Panc1 (cell line): ENCODE measurements at places on chromosomes 6 and 20. TPM values are rescaled to one million over a fixed set of nuclear protein-coding genes. Genes with fewer than 3 reads are reported as not detected.

Gene TINAG
- not detected for total RNA-seq

Gene CDSN
- not detected for total RNA-seq

Gene BEND3
- total RNA-seq, result 9.9 TPM

Gene FAM83C
- total RNA-seq, result not detected

Gene PSORS1C2
- not detected for total RNA-seq

Gene GHRH
- not detected for total RNA-seq

Gene PTPRT
- total RNA-seq, result not detected

Gene EPPIN
- not detected for total RNA-seq

Gene APOM
- 1.8 TPM for total RNA-seq

Gene CUTA
- 338 TPM for total RNA-seq

Gene OTOR
- not detected for total RNA-seq

Gene TMEM239
- not detected for total RNA-seq

Gene SLC13A3
- 0.31 TPM for total RNA-seq

Gene RREB1
- total RNA-seq, result 30.7 TPM

Gene SLC16A10
- 0.18 TPM for total RNA-seq

Gene EYA2
- total RNA-seq, result 1.9 TPM

Gene MRAP2
- 2.5 TPM for total RNA-seq

Gene NT5E
- total RNA-seq, result 58.4 TPM

Gene CDH4
- total RNA-seq, result not detected

Gene RPS10
- 1,363 TPM for total RNA-seq

Gene SLC35D3
- total RNA-seq, result not detected

Gene NDUFAF5
- 23.0 TPM for total RNA-seq

Gene PLA2G7
- 0.41 TPM for total RNA-seq

Gene RIPPLY2
- total RNA-seq, result 6.5 TPM
